ENCODE measurements at places on chromosomes 3 and 15.

DNA sequence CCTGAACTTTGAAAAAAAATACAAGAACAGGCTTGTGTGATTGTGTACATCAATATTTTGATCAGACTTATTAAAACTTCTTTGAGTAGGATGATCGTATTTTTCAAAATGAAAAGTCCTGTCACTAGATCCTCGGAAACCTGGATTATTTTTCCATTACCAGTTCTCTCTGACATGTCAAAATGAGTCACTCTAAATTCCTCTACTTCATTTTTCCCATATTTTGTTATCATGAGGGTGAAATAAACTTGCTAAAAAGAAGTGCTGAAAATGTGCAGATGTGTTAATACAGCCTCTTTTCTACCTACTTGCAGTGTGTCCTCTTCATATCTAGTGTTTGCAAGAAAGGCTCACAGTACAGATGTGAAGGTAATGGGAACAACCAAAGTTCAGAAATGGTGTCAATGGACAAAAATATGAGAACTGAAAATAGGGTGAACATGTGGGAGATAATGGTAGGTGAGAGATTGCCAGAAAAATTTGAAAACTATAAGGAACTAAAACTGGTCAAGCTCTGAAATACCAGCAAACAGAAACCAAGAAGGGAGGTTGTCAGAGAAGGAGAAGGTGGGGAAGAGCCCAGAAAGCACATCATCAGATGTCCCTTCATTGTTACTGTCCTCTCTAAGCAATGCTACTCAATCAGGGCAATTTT, 108.2 kb downstream of the EOMES start:
- DNase-seq: no peak

GRCh38 chr3:59064276-59064675, 14.5 kb upstream of the CFAP20DC start:
- DNase-seq: no peak

- DNase-seq: no peak
Observed at GRCh38 chr3:113292933-113293332, 81.6 kb downstream of the BOC start.

DNA sequence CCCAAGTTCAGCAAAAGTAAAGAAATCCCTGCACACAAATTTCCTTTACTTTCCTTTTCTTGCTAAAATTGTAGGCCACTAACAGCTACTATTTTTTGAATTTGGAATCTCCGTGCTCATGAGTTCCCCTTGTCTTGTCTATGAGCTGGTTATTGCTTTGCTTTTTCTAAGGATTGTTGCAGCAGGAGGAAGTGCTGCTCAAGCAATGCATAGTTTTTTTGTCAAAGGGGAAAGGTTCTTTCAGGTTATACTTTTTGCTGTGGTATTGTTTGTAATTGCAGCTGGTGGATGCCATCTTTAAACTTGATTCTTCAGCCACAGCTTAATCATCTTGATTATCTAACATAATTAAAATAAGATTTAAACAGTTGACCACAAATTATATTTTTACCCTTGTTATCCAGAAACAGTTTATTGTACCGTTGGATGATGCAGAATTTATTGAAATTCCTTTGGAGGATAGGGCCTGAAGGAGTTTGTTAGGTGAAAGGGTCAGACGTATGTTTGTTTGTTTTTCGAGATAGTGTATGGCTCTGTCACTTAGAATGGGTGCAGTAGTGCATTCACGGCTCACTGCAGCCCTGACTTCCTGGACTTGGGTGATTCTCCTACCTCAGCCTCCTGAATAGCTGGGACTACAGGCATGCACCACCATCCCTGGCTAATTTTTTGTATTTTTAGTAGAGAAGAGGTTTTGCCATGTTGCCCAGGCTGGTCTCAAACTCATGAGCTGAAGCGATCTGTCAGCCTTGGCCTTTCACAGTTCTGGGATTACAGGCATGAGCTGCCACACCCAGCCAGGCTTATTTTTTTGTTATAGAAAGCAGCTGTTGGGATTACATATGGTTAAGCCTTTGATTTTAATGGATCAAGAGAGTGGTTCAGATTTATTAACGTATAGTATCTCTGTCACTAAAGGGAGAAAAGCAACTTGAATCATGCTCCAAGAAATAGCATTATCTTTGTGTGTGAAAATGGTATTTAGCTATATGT, 11.7 kb downstream of the MGA start:
- DNase-seq: no peak

- DNase-seq: no peak
Observed at GRCh38 chr15:64089543-64090280, 3.9 kb downstream of the CIAO2A start.

DNA sequence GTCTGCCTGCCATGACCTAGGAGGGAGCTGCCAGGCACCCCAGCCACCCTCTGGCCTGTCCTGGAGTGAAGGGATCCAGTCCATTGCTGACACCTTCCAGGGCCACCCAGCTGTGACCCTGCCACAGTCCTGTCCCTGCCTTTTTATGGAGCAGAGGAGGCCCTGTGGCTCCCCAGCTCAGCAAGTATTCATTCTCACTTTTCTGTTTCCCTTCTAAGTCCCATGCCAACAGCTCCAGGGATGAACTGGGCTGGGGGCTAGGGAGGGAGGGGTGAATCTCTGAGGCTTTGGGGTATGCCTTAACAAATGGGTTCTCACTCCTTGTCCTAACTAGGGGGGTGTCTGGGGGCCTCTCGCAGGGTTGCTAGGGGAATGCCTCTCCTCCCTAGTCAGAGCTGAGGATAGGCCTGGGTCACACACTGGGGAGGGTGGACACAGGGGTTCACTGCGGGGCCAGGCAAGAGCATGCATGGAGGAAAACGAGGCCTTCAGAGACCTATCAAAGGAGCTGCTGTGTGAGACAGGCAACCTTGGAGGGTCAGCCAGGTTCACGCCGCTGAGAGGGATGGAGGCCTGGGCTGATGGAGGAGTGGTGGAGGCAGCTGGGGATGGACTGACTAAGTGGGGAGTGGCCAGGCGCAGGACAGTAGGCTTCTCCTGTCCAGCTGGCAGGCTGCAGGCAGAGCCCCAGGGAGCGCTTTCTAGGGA, 31.8 kb downstream of the EPHB3 start:
- no peak for DNase-seq

DNA sequence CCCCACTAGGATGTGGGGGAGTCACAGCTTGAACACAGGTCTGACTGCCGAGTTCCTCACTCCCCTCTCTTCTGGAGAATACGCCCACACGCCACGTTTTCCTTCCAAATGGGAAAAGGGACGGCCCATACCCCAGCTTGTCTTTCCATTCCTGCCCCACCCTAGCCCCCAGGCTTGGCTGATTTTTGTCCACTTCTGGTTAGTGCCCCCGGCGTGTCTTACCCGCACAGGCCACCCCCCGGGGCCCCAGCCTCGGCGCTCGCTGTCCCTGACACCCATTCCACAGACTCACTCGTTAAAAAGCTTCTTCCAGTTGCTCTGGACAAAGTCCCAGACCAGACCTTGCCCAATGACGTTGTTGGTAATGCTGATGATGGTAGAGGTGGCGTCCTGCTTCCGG, 14.5 kb downstream of the MESP2 start:
- no peak for DNase-seq

- DNase-seq: no peak
Observed at GRCh38 chr3:149588909-149589308, 68.9 kb downstream of the WWTR1 start.

DNA sequence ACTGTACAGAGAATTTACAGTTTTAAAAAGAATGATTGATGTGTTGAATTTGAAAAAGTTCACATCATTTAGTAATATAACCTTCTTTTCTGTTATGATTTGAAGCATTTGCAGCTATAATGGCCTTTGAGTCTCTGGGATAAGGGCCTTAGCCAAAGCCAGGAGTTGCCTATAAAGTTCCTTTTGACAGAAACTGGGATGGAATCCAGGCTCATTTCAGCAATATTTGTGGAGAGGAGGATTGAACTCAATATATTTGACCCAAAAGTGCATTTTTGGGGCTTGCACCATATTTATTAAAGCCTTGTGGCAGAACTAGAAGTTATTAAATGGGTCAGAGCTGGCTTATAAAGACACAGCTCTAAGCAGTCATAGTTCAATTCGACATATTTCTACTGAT, 348.7 kb upstream of the EPHA3 start:
- DNase-seq: no peak

DNA sequence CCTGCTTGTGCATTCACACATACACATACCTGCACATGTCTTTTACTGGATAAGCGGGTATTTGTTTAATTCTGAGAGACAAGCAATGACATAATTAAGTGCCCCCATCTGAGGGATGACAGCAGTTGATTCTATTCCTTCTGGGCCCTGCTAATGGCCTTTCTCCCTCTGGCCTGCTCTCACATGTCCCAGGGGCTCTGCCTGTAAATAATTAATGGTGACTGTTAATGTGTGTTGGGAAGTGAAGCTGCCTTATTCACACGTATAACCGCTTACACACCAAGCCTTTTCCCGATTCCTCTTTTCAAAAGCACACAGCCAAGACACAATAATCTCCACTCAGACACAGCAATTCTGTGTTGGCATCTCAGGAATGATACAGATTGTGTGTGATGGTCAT, 47.8 kb downstream of the LRRK1 start:
- DNase-seq: no peak

- no peak for DNase-seq
Observed at GRCh38 chr3:169179321-169179720, 484.2 kb downstream of the MECOM start.

Measured in CD4-positive, alpha-beta T cell treated with Interleukin-17A for 1 hour (primary cell).